ENCODE measurements at places on chromosomes 3 and 15. TPM values are rescaled to one million over a fixed set of nuclear protein-coding genes. Genes with fewer than 3 reads are reported as not detected.

P4HTM gene
- total RNA-seq = 18.4 TPM

C3orf49 gene
- not detected for total RNA-seq

GPR156 gene
- total RNA-seq = 0.47 TPM

UROC1 gene
- total RNA-seq = not detected

PSMD6 gene
- total RNA-seq = 88.8 TPM

FHIT gene
- 0.40 TPM for total RNA-seq

CLSTN2 gene
- 0.05 TPM for total RNA-seq

GASK1A gene
- total RNA-seq = not detected

DYNC1LI1 gene
- 40.3 TPM for total RNA-seq

SLC28A2 gene
- total RNA-seq = not detected

TRPM1 gene
- not detected for total RNA-seq

SKOR1 gene
- 0.02 TPM for total RNA-seq

ARL13B gene
- total RNA-seq = 12.0 TPM

GUCA1C gene
- total RNA-seq = not detected

HACL1 gene
- 24.2 TPM for total RNA-seq

LIPC gene
- not detected for total RNA-seq

SPRED1 gene
- total RNA-seq = 5.8 TPM

CELF6 gene
- total RNA-seq = 0.09 TPM

CNTN6 gene
- total RNA-seq = not detected

BFSP2 gene
- not detected for total RNA-seq

UNC13C gene
- not detected for total RNA-seq

ARRDC4 gene
- 0.23 TPM for total RNA-seq

CD86 gene
- not detected for total RNA-seq

ARID3B gene
- total RNA-seq = 4.8 TPM

PYGO1 gene
- total RNA-seq = 7.4 TPM
